HT1080 (cell line): ENCODE measurements at places on chromosomes 11 and 22. TPM values are rescaled to one million over a fixed set of nuclear protein-coding genes. Genes with fewer than 3 reads are reported as not detected.
A peak's percentile ranks its signal among the peaks of the same experiment; 100 is the strongest.

The GUCY1A2 gene
- total RNA-seq: 0.27 and 0.84 TPM in 2 replicates

The USP2 gene
- total RNA-seq: 0.20 and 1.0 TPM in 2 replicates

The TYR gene
- not detected in 2 replicates for total RNA-seq

The NEFH gene
- not detected in 2 replicates for total RNA-seq

The LINC01488 gene
- total RNA-seq: not detected in 2 replicates

The RTN4RL2 gene
- 5.6 and 11.3 TPM in 2 replicates for total RNA-seq

The BANF1 gene
- 99.1 and 153 TPM in 2 replicates for total RNA-seq

The EHF gene
- total RNA-seq: 0.27 TPM in 1 of 2 replicates, not detected in the other

The SAA2 gene
- 0.29 TPM in 1 of 2 replicates, not detected in the other for total RNA-seq

The NUDT8 gene
- 17.0 and 21.5 TPM in 2 replicates for total RNA-seq

The CLMP gene
- 16.6 and 17.7 TPM in 2 replicates for total RNA-seq

- peak; percentile 36 for DNase-seq
Observed at GRCh38 chr11:12889243-12889642, 119.9 kb upstream of the RASSF10 start.

DNA sequence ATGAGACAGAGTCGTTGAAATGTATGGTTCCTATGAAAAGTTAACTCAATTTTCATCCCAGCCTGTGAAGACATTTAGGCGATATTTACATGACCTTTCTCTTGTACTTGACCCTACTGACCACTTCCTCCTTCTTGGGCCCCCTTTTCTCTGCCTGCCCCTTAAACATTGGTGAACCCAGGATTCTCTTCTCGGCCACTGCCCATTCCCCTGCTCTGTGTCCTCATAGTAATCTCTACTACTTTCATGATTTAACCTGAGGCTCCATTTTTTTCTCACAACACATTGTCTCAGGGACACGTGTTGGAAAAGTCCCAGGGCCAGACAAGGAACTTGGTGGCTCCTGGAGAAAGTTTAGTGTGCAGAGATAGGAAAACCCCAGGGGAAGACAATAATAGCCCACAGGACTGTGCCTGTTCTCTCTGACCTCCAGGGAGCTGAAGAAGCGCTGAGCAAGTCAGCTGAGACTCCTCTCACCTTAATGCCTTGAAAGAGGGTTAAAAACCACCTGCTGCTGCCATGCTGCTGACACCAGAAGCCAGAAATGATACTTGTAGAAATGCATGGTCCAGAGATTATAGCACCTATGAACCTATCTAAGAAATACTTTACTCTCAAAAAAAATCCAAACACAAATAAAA, 42.5 kb upstream of the SPATA19 start:
- no peak for DNase-seq

DNA sequence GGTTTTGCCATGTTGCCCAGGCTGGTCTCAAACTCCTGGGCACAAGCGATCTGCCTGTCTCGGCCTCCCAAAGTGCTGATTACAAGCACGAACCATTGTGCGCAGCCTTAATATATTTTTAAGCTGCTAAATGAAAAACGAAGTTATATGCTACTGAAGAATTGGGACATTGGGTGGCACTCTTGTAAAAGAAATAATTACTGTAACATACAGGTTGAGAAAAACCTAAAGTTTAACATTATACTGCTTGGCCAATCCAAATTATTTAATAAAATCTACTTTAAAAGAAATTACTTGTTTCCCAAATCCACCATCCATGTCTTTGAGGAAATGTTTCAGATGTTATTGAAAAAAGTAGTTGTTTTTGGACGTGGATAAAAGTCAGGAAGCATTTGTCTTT, 37.9 kb upstream of the ARHGAP32 start:
- no peak for DNase-seq

GRCh38 chr11:57903441-57904123, 120.1 kb upstream of the OR9Q1 start:
- DNase-seq: peak; percentile 67

GRCh38 chr22:36021606-36022153, 6.9 kb downstream of the RBFOX2 start:
- no peak for DNase-seq

DNA sequence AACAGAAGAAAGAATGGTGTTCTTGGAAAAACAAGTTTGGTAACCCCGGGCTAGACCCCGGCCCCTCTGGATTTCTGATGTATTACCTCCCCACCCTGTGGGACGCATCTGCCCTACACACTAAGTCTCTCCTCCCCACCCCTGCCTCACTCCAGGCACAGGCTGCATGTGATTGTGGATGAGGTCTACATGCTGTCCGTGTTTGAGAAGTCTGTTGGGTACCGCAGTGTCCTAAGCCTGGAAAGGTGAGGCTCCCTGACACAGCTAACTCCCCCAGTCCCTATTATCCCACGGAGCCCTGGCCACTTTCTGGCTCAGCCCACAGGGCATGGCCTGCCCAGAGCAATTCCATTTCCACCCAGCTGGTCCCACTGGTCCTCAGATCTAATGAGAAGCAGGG, 13.3 kb downstream of the ACCS start:
- no peak for DNase-seq

GRCh38 chr22:30169002-30169401, 77.6 kb downstream of the LIF start:
- no peak for DNase-seq

- DNase-seq: peak; percentile 64
Observed at GRCh38 chr11:95095858-95096587, 6.4 kb downstream of the ENDOD1 start.

- DNase-seq: peak; percentile 52
Observed at GRCh38 chr22:47340851-47341436, 578.5 kb downstream of the TBC1D22A start.

DNA sequence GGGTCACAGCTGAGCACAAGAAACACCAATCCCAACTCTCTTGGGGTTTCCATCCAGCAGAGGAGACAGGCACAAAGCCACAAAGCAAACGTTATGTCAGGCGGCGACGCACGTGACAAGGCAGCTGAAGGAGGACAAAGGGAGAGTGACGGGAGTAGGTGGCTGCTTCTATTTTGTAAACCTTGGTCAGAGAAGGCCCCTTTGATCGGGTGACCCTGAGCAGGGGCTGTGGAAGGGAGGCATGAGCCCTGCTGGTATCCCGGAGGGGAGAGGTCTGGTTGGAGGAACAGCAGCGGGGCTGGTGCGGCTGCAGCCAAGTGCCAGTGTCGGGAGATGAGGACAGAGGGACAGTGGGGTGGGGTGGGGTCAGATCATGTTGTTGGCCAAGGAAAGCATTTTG, 17.3 kb upstream of the RFPL3 start:
- DNase-seq: no peak

DNA sequence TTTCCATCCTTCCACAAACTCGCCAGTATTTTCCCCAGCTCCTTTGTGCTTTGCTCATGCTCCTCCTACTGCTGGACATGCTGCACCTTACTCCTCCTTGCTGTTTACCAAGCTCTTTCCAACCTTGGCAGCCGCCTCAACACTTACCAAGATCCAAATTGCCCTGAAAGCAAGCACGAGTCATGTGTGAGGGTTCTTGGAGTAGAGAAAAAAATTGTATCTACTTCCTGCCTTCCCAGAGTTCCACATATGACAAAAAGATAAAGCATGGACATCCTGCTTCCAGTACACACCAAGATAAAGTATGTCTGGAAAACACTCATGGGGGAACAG, 767.5 kb downstream of the NTM start:
- DNase-seq: peak; percentile 78

DNA sequence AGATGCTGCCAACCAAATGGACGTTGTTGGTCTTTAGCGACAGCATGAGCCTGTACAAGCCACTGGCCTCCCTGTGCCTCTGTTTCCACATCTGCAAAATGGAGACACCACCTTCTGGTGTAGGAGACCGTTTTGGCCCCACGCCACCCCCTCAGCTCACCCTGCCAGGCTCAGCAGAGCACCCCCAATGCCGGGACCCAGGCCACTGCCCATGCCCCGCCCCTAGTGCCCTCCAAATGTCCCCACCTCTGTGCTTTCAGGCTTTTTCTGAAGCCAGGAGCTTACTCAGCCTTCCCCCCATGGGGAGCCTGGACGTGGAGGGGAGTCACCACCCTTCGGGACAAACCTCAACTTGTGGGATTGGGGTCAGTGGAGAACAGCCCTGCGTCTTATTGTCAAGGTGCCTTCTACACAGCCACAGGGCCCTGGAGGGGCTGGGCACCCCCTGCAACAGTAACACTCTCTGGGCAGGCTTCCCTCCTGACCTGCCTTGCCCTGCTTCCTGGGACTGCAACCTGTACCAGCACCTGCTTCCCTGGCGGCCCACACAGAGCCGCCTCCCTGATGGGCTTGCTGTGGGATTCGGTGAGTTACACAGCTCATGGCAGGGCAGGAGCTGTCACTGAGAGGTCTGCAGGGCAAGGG, 24.6 kb upstream of the RTL6 start:
- no peak for DNase-seq

- DNase-seq: no peak
Observed at GRCh38 chr11:28132548-28132947, 24.4 kb downstream of the METTL15 start.

DNA sequence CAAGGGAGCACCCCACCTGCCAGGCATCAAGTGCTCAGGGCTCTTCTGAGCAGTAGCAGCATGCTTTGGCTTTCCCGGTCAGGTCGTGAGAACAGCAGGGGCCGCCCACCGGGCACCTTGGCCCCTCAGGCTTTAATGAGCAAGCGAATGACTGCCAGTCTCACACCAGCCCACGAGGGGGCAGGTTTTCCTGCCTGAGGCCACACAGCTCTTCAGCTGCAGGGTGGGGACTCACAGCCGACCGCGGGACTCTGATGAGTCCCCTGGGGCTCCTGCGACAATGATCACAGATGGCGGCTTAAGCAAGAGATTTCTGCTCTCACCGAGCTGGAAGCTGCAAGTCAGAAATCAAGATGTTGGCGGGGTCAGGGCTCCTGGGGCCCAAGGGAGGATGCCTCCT, 14.3 kb upstream of the FGF19 start:
- peak; percentile 20 for DNase-seq

- no peak for DNase-seq
Observed at GRCh38 chr22:39176714-39177455, 24.4 kb upstream of the CBX7 start.

DNA sequence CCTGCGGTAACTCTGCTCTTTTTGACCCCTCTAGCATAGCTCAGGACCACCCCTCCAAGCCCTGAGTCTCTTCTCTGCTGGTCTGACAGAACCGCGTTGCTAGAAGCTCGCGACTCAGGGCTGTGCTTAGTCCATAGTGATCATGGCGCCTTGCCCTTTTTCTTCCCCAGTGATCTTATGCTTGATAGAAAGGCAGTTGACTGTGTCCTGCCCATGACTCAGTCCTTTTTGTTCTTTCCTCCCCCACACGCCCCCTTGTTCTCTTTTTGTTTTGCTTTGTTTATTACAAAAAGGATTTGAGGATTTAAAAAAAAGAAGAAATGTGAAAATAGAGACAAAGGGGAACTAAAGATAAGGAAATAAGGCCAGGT, 17.5 kb downstream of the IL17RA start:
- DNase-seq: no peak

- peak; percentile 47 for DNase-seq
Observed at GRCh38 chr11:20873054-20873453, 203.7 kb downstream of the NELL1 start.

DNA sequence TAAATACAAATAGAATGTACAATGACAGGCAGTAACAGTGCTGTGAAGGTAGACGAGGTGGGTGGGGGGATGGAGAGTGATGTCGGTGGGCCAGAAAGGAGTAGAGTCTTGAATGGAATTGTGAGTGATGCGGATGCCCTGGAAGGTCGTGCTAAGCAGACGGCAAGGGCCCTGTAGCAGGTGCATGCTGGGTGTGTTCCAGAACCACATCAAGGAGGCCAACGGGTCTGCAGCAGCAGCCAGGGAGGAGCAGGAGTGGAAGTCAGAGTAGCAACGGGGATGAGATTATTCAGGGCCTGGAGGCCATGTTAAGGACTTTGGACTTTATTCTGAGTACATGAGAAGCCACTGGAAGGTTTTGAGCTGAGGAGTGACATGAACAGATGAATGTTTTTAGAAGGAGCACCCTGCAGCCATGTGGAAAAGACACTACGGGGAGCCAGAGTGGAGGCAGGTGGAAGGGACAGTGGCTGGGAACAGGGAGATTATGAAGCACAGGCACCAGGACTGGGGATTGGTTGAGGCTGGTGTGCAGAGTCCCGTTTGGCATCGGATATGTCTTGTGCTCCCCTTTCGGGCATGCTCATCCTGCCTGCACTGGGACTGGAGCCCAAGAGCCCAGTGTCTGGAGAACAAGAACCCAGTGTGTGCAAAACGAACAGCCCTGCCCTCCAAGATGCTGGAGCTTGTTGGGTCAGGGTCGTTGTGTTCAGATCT, 74.1 kb downstream of the COMMD9 start:
- no peak for DNase-seq

DNA sequence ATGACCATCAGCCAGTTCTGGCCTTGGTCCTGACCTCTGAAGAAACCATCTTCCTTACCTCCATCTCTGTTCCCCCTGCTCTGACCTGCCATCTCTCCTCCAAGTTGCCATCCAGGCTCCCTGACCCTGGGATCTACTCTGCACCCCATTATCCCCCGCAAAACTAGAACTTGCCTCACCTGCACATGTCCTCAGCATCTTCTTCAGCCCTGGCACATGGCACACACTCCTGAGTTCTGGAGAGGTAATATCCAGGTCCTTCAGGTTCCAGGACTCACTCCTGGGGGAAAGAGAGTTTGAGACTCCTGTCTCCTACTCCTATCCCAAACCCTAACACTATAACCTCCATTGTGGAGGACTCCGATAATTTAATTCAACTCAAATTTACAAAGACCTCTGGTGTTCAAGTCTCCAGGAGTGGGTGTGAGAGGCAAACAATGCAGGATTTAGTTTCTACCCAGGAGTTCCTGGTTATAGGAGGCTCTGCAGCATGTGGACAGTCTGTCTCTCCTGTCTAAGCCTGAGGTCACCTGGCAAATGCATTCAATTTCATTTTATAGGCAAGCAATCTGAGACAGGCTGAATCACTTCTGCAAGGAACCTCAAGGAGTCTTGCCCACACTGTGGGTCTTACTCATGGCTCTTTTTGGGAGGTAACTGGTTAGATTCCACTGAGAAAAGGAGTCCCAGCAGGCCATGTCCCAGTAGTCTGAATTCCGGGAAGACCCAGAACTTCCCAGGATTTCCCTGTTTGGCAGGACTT, 7.3 kb downstream of the TRIM21 start:
- DNase-seq: no peak

DNA sequence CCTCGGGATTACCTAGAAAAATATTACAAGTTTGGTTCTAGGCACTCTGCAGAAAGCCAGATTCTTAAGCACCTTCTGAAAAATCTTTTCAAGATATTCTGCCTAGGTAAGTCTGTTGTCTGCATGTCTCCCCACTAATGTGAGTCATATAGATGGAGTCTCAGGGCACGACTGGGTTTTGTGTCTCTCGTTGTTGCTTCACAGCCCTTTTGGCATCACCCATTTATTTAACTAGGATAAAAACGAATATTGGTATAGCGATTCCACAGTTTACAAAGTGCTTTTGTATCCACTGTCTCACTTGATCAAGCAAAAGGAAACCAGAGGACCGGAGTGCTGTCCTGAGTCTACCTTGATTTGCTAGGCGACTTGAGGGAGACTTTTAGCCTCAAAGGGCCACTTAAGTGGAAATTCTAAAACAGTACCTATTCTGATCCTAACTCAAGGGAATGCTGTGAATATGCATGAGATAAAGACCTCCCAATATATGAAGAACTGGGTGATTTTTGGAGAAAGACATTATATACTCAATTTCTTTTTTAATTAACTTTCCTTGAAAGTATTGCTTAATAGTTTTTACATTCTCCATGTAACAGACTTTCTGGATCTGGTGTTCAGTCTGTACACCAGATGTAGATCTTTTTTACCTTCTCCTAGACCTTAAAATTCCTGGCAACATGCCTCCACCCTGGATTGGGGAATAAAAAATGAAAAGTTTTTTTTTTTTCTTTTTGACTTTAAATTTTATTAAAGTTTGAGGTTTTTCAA, 590 bp downstream of the NNMT start:
- no peak for DNase-seq
